ENCODE measurements at places on chromosomes 12 and 14.

- no peak for DNase-seq
Measured at GRCh38 chr14:38199076-38199475, 8.6 kb upstream of the SSTR1 start.

GRCh38 chr12:15605881-15606590 is 183.2 kb downstream of the EPS8 start:
- no peak for DNase-seq

DNA sequence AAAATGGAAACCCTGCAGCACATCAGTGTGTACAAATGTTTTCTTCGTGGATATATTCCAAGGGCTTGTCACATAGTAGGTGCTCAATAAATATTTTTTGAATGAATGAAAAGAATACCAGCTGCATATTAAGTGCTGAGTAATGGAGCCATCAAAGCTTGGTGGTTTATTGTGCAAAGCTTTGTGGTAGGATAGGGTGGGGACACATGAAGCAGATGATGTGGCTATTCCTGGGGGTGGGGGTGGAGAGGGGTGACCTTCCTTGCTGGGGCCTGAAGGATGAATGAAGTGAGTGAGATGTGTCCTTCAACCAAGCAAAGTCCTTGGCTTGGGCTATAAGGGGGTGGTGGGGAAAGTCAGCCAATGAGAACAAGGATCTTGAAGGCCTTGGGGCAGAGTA is 4.3 kb upstream of the KRT81 start:
- DNase-seq: no peak

DNA sequence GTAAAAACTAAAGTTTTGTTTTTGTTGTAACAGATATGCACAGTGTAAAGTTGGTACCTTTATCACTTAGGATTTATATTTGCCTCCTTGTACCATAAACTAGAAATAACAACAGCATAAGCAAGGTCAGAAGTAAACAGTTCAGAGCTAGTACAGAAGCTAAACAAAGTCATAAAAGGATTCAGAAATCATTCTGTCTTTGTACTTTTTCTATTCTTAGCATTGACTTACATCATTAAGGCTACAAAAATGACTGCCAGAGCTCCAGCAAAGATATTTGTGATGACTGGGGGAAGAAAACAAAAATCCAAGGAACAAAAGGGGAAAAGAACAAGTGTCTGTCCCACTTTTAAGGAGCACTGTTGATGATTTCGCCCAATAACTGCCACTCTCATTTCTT is 347.2 kb downstream of the CCDC91 start:
- DNase-seq: no peak

- DNase-seq: no peak
Measured at GRCh38 chr12:75564852-75565251, 53.4 kb upstream of the KRR1 start.

- no peak for DNase-seq
Measured at GRCh38 chr12:76252031-76252430, 96.2 kb downstream of the BBS10 start.

- no peak for DNase-seq
Measured at GRCh38 chr12:18139254-18139653, 49.3 kb upstream of the RERGL start.

- no peak for DNase-seq
Measured at GRCh38 chr12:92802906-92803305, 100.1 kb downstream of the PLEKHG7 start.

DNA sequence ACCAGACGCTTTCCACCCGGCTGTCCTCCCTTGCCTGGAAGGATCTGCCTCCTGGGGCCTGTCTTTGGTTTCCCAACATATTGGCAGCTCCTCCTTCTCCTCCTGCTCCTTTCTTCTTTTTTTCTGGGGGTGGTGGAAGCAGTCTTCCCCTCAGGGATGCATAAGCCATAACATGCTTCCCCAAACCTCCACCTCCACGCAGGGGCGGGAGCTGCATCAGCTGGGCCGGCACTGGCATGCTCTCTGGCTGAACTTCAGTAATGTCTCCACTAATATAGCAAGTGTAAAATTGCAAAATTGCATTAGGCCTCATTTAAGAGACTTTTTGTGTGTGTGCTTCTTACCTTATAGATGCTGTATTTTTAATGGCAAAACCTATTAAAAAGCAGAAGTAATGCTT is 58.6 kb downstream of the GLT1D1 start:
- no peak for DNase-seq

DNA sequence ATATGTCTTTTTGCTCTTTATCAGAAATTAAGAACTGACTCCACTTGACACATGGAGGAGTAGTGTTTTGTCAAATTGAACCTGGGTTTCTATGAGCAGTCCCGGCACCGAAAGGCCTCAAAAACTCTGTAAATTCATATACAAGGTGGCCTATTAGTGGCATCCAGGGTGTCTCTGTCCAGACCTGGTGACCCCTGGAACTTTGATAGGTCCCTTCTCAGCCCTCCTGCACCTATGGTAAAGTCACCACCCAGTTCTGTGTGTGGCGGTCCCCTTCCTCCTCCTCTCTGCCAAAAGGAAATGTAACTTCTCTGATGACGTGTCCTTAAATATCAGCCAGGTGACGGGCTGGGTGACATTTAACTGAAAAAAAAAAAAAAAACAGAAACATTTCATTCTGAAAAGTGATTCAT is 204.0 kb upstream of the FOXN3 start:
- DNase-seq: no peak

DNA sequence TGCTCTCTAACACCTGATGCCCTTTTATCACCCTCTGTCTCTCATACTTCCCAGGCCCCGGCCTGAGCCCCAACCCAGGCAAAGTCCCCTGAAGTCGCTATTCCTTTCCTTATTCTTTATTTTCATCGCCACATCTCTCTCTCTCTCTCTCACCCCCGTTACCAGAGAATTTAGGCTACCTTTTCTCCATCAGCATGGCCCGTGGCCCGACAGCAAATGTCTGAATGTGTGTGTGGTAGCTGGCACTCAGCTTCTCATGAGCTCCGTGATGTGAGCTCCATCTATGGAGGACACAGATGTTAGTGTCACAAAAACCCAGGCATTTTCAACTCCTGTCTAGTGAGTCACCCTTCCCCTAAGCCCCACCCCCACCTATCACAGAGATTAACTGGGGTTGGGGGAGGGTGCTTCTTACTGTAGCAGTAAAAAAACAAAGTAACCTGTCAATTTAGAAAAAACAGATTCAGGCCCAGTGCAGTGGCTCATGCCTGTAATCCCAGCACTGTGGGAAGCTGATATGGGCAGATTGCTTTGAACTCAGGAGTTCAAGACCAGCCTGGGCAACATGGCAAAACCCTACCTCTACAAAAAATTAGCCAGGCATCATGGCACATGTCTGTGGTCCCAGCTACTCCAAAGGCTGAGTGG is 53.8 kb downstream of the VCPKMT start:
- no peak for DNase-seq

DNA sequence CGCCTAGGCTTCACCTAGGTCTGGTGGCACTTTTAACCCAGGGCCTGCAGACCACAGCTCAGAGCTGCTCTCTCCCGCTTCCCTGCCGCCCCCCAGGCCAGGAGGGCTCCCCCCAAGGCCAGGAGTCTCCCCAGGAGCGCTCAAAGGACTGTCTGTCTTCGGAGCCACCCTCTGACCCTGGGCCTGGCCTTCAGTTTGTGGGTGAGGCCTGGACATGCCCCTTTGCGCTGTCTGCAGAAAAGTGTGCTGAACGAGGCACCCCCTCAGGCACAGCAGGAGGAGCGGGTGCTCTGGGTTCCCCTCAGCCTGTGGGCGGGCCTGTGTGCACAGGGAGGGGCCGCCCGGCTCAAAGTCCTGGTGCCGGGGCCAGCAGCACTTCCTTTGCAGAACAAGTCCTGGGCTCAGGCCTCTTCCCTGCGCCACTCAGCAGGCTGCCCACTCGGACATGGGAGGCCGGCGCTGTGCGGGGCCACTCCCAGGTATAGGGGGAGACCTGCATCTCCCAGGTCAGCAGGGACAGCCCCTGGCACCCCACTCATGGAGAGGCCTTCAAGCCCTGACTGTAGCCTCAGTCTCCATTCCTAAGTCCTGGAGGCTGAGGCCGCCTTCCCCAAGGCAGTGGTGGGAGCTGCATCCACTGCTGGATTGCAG is 14.3 kb downstream of the DEGS2 start:
- no peak for DNase-seq

GRCh38 chr12:32569259-32569658 is 109.8 kb upstream of the DNM1L start:
- DNase-seq: no peak

DNA sequence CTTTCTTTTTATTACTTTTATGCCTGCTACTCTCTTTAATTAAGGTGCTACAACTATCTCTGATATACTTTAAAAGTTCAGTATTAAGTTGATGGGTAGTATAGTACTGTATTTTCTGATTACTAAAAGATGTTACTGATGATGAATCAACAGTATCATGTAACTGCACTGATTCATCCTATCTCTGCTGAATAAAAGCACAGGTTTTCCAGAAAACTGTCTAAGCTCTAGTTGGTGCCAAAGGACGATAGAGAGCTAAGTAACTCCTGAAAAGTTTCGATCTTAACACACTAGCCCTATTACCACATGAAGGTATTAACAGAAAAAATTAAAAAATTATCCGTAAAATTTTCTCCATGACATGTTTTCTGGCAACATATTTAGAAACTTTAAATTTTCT is 2.1 kb downstream of the SCAF11 start:
- no peak for DNase-seq

DNA sequence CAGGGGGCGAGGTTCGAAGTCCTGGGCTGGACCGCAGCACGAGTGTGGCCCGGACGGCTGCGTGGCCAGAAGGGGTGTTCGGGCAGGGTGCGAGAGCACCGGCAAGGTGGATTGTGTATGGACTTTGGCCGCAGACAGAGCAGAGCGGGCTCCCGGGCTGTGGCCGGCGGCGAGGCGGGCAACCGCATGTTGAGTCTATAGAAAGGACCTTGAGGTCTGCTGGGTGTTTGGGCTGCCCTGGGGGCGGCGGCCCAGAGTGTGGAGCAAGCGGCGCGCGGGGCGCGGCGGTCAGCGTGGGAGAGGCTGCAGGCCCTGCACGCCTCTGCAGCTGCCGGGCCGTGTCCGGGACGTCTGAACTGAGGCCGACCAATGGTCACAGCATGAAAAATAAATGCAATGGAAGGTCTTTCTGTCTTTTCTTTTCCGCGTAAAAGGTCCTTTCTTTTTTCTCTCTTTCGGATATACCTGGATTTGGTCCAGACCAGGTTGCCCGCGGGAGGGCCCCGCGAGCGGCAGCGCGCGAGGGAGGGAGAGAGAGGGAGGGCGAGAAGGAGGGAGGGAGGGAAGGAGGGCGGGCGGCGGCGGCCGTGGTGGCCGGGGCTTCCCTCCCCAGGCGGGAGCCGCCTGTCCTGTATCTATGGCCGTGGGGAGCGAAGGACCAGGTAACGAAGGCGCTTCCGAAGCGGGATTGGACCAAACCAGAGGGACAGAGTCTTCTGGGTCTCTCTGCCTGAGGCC is 5.5 kb upstream of the HOXC9 start:
- no peak for DNase-seq

- DNase-seq: no peak
Measured at GRCh38 chr12:106078358-106079010, 60.3 kb downstream of the NUAK1 start.

- DNase-seq: no peak
Measured at GRCh38 chr14:102351023-102351422, 11.7 kb downstream of the CINP start.

DNA sequence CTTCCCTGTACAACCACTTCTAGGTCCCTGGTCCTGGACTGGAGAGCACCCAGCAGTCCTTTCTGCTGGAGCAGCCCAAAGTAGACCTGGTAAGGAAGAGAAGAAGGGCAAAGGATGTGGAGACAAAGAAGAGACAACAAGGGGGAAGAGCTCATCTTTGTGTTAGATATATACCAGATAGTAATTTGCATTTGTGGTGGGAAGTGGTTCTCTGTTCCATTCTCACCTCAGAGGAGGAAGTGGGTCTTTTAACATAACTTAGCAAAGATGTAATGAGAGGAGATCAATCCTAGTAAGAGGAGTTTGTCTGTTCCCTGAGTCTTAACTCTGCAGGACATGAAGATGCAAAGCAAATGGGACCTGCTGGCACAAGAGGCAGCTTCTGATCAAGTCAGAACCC is 8.0 kb downstream of the CCDC198 start:
- DNase-seq: no peak

- DNase-seq: no peak
Measured at GRCh38 chr12:26196421-26196716, 996 bp downstream of the SSPN start.

GRCh38 chr12:112322441-112322840 is 59.8 kb downstream of the HECTD4 start:
- no peak for DNase-seq

GRCh38 chr14:51846631-51847488 is 13.6 kb upstream of the GNG2 start:
- DNase-seq: no peak

- no peak for DNase-seq
Measured at GRCh38 chr14:67263499-67264149, 22.4 kb downstream of the PALS1 start.

- no peak for DNase-seq
Measured at GRCh38 chr12:52038447-52038846, 12.8 kb upstream of the NR4A1 start.

DNA sequence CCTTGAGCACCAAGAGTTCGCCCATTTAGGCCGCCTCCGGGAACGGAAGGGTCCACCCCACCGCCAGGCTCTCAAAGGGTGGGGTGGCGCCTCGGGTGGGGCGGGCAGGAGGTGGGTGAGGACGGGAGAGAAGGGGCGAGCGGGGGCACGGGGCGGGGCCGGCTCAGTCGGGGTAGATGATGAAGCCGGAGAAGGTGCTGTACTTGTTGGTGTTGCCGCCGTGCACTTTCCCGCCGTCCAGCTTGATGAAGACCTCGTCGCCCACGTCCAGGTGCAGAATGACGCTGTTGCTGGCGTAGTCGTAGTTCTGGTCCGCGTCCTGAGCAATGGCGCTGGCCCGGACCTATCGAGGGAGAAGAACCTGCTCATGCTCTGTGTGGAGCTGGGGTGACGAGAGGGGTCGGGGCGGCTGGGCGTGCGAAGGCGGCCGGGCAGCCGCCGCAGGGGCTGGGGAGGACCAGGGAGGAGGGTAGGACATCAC is 4.1 kb downstream of the C1QL4 start:
- peak; percentile 30 for DNase-seq

GRCh38 chr14:76212242-76212641 is 60.5 kb downstream of the GPATCH2L start:
- no peak for DNase-seq

DNA sequence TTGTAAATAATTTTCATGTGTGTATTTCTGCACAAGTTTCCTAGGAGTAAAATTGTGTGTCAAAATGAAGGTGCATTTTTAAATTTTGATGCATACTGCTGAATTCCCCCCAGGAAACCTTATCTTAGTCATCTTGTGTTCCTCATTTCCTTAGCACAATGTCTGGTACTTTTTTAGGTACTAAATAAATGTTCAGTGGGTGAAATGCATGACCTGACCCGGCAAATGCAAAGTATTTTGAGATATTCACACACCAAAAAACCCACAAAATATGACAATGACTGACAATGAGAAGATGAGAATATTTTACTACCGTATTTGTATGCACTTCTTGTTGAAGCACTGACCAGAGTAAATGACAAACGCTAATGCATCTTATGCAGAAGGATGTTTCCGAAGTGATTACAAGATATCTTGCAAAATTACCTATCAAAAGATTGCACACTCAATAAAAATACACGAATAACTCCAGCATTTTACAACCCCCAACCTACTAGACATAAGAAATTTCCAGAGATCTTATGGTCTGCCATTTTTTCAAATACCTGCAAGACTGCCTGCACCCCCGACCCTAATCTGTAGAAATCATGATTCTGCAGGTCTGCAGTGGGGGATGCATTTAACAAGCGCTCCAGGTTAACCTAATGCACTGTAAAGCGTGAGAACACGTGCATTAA is 895 bp upstream of the PRKAB1 start:
- DNase-seq: no peak

GRCh38 chr14:68147303-68147702 is 327.7 kb downstream of the RAD51B start:
- DNase-seq: no peak

GRCh38 chr14:90971687-90972086 is 88.8 kb downstream of the RPS6KA5 start:
- no peak for DNase-seq

Data from NCI-H510A (cell line).